ENCODE measurements at places on chromosomes 4 and X.

GRCh38 chr4:165766976-165767375 lies 106.1 kb upstream of the TLL1 start:
- DNase-seq, result no peak

DNA sequence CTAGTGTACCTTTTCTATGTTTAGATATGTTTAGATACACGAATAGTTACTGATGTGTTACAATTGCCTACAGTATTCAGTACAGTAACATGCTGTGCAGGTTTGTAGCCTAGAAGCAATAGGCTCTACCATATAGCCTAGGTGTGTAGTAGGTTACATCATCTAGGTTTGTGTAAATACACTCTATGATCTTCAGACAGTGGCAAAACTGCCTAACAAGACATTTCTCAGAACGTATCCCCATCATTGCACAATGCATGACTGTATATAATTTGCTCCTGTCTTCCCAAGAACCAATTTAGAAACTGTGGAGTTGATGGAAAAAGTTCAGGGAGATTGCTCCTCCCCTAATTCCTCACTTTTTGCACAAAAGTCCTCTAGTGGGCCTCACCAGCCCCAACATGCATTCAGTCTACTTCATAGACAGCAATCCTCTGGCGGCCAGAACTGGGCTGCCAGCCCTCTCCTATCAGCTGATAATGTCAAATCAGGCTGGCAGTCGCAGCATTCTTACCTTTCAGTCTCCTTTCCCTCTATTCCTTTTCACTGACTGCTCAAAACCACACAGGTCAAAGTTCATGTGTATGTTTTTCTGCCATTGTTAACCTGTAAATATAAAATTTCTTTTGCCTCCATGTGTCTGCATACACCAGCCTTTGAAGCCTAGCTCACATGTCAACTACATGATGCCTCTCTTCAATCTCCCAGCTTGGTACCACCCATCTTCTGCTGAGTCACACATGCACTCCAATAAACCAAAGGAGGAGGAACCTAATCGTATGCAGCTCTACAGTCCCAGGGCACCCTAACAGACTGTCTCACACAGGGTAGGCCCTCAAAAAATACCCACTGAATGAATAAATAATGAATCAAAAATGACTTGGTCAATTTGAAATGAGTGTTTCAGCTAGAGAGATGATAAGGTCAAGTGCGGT lies 32.0 kb downstream of the BCLAF3 start:
- no peak for DNase-seq

GRCh38 chr4:126396703-126397102 lies 1081.9 kb downstream of the FAT4 start:
- DNase-seq, result no peak

- no peak for DNase-seq
These were observed 428.4 kb downstream of the AFF2 start for GRCh38 chrX:148928811-148929210.

GRCh38 chrX:136652822-136653723 lies 5.1 kb downstream of the CD40LG start:
- DNase-seq, result no peak

DNA sequence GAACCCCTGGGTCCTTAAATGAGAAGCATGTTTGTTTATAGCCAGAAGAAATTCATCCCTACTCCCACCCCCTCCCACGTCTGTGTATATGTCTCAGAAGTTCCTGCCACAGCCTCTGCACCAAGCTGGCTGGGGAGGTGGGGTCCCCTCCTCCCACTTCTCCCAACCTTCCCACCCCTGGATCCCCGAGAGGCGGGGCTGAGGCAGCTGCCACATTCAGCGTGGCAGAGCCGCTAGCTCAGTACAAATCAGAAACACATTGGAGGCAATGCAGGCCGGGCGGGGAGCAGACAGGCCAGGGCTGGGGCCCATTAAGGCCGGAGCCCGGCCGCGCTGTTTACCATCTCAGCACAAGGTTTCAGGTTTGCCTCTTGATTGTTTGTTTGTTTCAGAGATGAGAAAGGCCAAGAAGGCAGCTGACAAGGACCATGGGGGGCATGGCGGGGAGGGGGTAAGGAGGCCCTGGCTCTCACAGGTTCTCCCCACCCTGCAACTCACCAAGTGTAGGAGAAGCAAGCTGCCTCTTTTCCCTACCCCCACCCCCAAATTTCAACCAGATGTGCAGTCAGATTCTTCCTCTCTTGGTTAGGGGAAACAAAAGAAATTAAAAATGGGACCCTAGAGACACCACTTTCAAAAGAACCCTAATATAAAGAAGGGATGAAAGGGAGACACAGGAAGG lies 22.3 kb downstream of the PJA1 start:
- no peak for DNase-seq

DNA sequence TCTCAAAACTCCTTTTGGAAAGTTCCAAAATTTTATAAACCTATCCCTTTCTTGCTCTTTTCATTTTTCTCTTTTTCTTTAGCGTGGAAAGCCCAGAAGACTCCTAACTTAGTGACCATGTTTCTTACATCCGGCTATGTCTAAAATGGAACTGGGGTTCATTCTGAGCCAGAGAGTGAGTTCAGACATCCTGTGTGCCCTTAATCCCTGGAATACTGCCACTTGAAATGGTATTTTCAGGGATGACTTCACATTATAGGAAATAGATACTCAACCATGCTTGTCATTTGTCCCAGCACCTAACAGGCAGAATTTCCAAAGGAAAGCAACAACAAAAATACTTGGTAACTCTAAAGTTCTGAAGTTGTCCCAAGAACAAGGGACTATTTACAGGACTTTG lies 379.6 kb downstream of the ARHGAP24 start:
- no peak for DNase-seq

GRCh38 chr4:110617075-110617640 lies 5.7 kb downstream of the PITX2 start:
- no peak for DNase-seq

DNA sequence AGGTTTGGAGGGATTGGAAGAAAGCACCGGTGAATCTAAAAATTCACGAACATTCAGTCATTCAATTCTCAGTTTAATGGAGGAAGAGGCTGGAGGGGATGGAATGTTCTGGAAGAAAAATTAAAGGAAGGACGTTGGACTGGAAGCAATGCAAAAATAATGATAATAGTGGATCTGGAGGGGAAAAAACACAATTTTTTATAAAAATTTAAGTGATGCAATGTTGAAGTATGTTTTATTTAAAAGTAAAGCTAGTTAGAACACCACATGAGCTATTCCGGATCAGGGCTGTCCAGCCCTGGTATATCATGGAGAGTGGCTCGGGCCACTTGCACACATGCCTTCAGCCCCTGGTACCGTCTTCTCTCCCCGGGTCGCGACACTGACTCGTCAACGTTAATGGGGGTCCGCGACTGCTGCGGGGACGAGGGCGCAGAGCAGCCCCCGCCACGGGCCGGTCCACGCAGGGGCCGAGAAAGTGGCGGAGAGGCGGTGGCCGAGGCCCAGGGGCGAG lies 204.6 kb downstream of the TENM3 start:
- DNase-seq, result no peak

- DNase-seq, result no peak
These were observed 30.6 kb upstream of the MCF2 start for GRCh38 chrX:139738581-139738980.

DNA sequence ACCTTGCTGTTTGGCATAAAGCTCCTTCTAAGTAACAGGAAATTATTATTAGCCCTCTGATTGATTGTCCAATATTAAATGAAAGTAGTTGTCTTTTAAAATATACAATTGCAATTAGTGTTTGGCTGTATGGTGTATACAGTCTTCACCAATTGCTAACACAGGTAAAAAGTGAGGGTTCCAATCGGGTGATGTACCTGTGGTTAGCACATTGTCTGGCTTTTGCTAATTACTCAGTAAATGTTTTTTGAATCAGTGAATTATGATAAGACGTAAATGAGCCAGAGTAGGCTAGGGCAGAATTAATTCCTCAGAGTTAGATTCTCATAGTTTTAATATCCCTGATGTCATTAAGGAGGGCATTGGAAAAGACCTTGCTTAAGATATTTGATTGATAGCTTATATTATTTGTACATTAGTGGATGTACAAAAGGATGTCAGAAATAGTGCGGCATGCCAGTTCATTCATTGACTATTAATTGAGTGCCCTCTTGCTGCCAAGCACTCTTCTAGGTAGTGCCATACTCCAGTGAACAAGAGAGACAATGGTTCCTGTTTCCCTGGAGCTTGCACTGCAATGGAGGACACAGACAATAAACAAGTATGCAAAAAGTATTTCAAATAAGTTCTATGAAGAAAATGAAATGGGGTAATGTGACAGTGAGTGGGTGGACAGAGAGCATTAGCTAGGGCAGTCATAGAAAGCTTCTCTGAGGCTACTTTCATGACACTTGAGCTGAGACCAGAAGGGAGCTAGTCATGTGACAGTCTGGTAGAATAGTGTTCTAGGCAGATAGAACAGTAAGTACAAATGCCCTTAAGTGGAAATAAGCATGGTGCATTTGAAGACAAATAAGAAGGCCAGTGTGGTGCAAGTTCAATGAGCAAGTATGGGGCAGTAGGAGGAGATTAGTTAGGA lies 205.9 kb upstream of the CASK start:
- no peak for DNase-seq

- DNase-seq, result no peak
These were observed 380.8 kb downstream of the ANKRD50 start for GRCh38 chr4:124331781-124332180.

DNA sequence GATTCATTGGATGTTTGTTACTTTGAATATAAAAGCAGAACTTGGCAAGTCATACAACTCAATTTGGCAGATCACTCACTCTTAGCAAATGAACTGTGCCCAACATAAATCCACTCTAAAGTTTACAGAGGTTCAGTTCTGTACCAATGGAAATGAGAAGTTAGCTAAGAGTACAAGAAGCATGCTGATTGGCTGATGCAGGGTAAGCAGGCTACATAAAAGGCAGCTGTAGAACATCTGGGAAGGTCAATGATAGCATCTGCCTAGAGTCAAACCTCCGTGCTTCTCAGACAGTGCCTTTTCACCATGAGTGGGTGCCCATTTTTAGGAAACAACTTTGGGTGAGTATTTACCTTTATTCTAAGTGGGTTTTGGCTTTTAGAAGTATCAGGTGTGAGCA lies at the start of gene TDO2:
TSS of gene TDO2 (plus strand) at position 244 of the 400 bp plus-strand sequence. CDS start at position 307, 63 bp downstream.
- DNase-seq, result no peak

DNA sequence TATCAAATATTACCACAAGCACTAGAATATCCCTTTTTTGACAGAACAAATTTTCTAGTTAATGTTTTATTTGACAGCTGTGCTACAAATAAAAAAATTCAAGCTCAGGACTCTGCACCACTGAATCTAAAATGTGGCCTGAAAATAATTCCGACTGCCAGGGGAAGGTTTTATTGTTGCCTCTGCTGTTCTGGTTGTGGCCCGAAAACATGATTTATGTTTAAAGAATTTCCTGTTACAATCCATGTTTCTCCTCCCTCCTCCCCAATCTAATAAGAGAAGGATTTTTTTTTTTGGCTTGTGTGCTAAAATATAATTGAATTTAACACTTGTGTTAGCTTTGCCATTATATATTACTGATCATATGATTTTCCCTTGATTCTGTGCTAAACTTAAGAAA lies 227.8 kb downstream of the DCLK2 start:
- DNase-seq, result no peak

DNA sequence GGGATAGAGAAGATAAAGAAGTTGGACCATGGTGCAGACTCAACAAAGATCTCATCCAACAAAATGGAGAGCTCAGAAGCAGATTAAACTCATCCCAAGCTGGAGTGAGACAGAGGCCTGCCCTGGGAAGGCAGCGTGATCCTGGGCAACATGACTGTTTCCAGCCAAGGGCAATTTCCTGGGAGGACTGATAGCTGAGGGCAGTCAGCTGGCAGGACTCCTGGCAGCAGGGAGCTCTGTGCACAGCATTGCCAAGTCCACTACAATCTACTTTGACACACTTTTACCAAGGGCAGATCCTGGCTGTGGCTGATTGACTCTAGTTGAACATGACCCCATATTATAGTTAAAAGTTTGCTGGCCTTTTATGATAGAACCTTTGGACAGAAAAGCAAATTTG lies 357.3 kb upstream of the RASGEF1B start:
- DNase-seq, result no peak

- no peak for DNase-seq
These were observed 53.0 kb upstream of the SHISA3 start for GRCh38 chr4:42344309-42344708.

- no peak for DNase-seq
These were observed 355.1 kb upstream of the PABPC5 start for GRCh38 chrX:91079342-91080114.

- DNase-seq, result no peak
These were observed 54.6 kb downstream of the CFAP299 start for GRCh38 chr4:80390178-80390577.

DNA sequence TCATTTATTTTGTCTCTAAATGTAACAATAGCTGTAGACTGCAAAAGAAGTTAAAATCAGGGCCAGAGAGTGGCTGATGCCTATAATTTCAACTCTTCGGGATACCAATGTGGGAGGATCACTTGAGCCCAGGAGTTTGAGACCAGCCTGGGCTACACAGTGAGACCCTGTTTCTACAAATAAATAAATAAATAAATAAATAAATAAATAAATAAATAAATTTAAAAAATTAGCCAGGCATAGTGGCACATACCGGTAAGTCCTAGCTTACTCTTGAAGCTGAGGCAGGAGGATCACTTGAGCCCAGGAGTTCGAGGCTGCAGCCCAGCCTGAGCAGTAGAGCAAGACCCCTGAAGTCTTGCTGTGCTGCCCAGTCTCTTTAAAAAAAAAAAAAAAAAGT lies 79.1 kb downstream of the WWC2 start:
- DNase-seq, result no peak

GRCh38 chrX:116194649-116195048 lies 24.1 kb downstream of the AGTR2 start:
- no peak for DNase-seq

- no peak for DNase-seq
These were observed 268.0 kb downstream of the ADGRL3 start for GRCh38 chr4:61468024-61468720.

DNA sequence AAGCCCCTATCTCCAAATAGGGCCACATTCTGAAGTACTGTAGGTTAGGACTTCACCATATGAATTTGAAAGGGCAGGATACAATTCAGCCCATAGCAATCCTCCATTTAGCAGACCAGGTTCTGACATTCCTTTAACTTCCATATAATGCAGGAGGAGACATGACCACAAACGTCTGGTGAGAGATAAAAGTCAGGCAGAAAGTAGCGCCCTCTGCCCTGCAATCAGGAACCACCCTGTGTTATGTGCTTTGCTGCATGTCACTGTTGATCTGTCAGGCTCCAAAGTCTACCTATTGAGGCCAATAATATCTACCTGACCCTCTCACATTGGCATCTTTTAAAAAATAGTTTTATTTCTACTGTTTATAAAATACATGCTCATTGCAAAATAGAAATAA lies 30.2 kb upstream of the SEPSECS start:
- no peak for DNase-seq

All from Panc1 (cell line).